ENCODE measurements at places on chromosomes 7 and 10. TPM values are rescaled to one million over a fixed set of nuclear protein-coding genes. Genes with fewer than 3 reads are reported as not detected.

The PRKAR2B gene
- 678 TPM for total RNA-seq

The HOXA10 gene
- total RNA-seq = 21.8 TPM

The CDHR3 gene
- total RNA-seq = 15.1 TPM

The SEMA3A gene
- total RNA-seq = 25.0 TPM

The WEE2 gene
- not detected for total RNA-seq

The AKR1C3 gene
- 150 TPM for total RNA-seq

The FBXO24 gene
- not detected for total RNA-seq

The LLCFC1 gene
- total RNA-seq = not detected

The EZH2 gene
- 2.0 TPM for total RNA-seq

All from subcutaneous adipose tissue (tissue), 4 donors.